ENCODE measurements at places on chromosomes 2 and 18.

DNA sequence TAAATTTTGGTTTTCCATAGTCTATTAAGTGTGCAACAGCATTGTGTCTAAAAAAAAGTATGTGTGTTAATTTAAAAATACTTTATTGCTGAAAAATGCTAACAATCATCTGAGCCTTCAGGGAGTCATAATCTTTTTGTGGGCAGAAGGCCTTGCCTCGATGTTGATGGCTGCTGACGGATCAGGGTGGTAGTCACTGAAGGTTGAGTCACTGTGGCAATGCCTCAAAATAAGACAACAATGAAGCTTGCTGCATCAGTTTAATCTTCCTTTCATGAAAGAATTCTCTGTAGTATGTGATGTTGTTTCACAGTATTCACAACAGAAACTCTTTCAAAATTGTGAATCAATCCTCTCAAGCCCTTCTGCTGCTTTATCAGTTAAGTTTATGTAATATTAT, 31.3 kb downstream of the HDHD2 start:
- DNase-seq: peak; percentile 59

- DNase-seq: no peak
These were observed 20.3 kb downstream of the SALL3 start for GRCh38 chr18:78999939-79000338.

DNA sequence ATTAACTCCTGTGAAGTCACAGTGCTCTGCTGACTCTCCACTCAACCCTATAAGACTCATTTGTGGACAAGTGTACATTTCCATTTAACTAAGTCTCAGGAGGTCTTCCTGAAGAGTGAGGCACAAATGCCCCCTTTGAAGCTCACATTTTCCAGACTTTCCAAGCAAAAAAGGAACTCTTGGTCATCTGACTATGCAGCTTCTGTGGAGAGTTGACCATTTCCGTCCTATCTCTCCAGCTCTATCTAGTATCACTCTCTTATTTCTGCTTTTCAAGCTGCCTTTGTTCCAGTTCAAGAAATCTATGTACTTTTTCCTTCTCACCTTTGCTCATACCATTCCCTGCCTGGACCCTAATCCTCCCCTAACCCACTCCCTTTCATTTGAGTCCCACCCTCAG, 77.0 kb downstream of the ANTXR1 start:
- no peak for DNase-seq

DNA sequence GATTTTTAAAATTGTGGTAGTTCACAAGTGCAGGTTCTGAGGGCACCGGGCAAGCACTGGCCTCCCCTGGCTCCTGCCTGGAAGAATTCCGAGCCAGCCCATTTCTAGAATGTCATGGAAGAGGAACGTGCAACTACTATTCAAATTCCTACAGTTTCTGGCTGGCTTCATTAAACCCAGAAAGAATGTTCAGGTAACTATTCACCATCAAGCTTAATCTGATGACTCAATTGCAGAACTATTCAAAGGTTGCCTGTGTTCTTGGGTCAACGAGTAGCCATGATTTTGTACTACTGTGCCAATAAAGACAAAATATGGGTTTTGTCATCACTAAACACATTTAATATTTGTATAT, 14.3 kb upstream of the MFF start:
- DNase-seq: no peak

DNA sequence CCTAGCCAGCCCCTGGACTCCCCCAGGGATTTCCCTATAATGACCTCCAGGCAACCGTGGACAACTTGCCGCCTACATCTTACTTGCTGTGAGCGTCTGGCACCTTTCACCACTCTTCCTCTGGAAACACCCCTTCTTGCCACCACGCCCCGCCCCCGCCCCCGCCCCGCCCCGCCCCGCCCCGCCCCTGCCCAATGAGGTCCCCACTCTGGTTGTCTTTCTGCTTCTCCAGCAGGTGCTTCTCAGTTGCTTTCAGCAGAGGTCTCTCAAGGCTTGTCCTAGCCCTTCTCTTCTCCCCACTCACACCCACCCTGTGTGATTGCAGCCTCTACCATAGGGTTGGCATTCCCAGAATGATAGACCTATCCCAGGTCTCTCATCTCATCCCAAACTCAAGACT, 214.5 kb downstream of the EN1 start:
- DNase-seq: no peak

GRCh38 chr2:157329524-157329923, 3.9 kb upstream of the ERMN start:
- DNase-seq: no peak

GRCh38 chr2:186590350-186590758, 498 bp downstream of the ITGAV start:
- DNase-seq: no peak

Measured in fibroblast of skin of scalp (primary cell).